GM23338 (cell line): ENCODE measurements at places on chromosomes 11 and 22. TPM values are rescaled to one million over a fixed set of nuclear protein-coding genes. Genes with fewer than 3 reads are reported as not detected.

The CREB3L1 gene
- total RNA-seq = 4.5 and 8.5 TPM in 2 replicates

The ANO1 gene
- 3.4 and 3.9 TPM in 2 replicates for total RNA-seq

The ARL2 gene
- total RNA-seq = 170 and 193 TPM in 2 replicates

The SCGB2A2 gene
- not detected in 2 replicates for total RNA-seq

GRCh38 chr11:120121914-120122473 lies 15.9 kb downstream of the TRIM29 start:
- DNase-seq = no peak

GRCh38 chr11:9535189-9535781 lies 38.2 kb upstream of the WEE1 start:
- peak; percentile 91 for DNase-seq

- no peak for DNase-seq
These were observed 243.5 kb upstream of the ANO3 start for GRCh38 chr11:26088391-26088790.

- no peak for DNase-seq
These were observed 61.6 kb upstream of the NAV2 start for GRCh38 chr11:19651028-19651427.

DNA sequence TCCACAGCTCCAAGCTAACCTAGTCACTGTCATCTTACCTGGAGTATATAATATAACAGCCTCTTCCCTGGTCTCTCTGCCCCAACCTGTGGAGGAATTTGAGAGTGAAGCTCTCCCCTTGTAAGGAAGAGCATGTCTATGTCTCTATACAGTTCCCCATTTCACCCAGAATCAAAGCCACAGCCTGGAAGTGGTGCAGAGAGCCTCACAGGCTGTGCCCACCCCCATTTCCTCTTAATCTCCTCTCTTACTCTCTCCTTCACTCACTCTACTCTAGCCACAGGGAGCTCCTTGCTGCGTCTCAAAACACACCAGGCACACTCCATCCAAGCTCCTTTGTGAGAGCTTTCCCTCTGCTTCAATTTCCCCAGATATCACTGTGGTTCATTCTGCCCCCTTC lies 302.5 kb upstream of the ISX start:
- DNase-seq = no peak
